ENCODE measurements at places on chromosomes 3 and 15. TPM values are rescaled to one million over a fixed set of nuclear protein-coding genes. Genes with fewer than 3 reads are reported as not detected.

Gene AMT
- 1.1 TPM for total RNA-seq

Gene FANCD2OS
- total RNA-seq: not detected

- DNase-seq: no peak
These were observed 589 bp downstream of the ANAPC13 start for GRCh38 chr3:134485075-134485717.

GRCh38 chr15:64600794-64601193 is 140.4 kb downstream of the ZNF609 start:
- DNase-seq: no peak

DNA sequence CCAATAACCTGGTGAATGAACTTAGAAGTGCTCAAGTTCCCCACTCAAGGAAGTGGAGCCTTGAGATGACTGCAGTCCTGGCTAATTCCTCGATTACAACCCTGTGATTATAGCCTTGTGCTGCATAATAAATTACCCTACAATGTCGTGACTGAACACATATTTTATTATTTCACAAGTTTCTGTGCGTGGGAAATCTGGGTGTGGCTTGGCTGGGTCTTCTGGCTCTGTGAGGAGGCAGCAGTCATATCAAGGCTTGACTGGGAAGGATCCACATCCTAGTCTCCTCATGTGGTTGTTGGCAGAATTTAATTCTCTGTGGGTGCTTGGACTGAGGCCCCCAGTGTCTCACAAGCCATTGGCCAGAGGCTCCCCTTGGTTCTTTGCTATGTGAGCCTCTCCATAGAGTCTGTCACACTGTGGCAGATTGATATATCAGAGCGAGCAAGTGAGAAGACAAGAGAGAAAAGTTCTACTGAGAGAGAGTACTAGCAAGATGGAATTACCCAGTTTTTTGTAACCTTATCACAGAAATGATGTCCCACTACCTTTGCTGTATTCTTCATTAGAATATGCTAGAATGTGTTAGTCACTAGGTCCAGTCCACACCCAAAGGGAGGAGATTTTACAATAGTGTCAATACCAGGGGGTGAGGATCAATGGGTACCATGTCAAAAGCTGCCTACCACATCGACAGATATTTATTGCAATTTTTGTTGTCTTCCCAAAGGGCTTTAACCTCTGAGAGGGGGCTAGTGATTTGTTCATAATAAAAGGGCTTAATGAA is 102.8 kb upstream of the TBC1D5 start:
- no peak for DNase-seq

Gene KLHL40
- total RNA-seq: not detected

GRCh38 chr3:45031531-45031930 is 5.4 kb downstream of the CLEC3B start:
- no peak for DNase-seq

Gene GABRR3
- total RNA-seq: not detected

Gene SKOR1
- total RNA-seq: 0.21 TPM

DNA sequence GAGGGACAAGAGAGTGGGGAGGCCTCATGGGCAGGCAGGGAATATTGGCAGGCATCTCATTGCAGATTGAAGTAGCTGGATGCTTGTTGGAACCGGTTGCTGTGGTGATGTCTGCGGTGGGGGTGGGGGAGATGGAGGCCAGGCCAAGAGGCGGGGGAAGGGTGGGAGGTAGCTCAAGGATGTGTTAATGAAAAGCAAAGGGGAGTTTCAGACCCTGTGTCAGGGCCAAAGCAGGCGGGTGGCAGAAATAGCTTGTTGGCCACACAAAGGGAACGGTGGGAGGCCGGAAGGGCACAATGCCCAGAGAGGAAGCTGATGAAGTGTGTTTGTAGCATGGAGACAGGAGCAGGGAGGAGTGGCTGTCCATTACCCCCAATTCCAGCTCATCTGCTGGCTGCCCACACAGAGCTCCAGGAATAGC is 28.0 kb downstream of the CCDC33 start:
- no peak for DNase-seq

Gene CHSY1
- total RNA-seq: 50.8 TPM

DNA sequence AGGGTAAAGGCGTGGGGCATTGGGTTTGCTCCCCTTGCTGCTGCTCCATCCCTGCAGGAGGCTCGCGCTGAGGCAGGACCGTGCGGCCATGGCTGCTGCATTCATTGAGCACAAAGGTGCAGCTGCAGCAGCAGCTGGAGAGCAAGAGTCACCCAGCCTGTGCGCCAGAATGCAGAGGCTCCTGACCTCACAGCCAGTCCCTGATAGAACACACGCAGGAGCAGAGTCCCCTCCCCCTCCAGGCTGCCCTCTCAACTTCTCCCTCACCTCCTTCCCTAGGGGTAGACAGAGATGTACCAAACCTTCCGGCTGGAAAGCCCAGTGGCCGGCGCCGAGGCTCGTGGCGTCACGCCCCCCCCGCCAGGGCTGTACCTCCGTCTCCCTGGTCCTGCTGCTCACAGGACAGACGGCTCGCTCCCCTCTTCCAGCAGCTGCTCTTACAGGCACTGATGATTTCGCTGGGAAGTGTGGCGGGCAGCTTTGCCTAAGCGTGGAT is 47.0 kb downstream of the PGPEP1L start:
- no peak for DNase-seq

DNA sequence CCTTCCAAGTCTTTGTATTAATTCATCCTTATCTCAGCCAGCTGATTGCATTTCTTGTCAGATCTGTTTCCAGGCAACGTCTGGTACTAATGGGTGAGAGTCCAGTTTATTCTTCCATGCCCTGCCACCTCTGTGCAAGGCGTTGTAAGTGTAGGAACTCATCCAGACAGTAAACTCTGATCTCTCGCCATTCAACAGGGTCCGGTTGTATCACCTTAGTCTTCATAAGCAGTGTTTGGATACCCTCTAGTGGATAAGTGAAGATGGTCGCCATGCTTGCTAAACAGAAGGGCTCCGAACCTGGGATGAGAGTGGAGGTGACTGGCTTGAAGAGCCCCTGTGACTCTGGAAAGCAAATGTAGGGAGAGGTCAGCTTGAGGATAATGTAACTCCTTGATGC is 51.6 kb upstream of the CMTM7 start:
- DNase-seq: peak; percentile 17

DNA sequence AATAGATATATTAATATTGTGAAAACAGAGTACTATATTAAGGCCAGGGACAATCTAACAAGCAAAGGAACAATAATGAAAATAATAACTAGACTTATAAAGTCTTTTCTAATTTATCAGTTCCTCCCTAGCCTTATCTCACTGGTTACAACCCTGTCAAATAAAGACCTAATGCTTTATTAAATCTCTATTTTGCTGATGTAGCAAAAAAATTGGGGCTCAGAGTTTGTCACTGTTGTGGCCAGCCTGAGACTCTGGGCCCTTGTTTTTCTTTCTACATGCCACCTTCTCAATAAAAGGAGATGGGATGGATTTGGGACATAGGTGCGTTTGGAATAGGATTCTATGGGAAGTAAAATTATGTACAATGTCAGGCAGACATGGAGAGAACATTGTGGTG is 937.0 kb downstream of the IGSF11 start:
- DNase-seq: no peak

DNA sequence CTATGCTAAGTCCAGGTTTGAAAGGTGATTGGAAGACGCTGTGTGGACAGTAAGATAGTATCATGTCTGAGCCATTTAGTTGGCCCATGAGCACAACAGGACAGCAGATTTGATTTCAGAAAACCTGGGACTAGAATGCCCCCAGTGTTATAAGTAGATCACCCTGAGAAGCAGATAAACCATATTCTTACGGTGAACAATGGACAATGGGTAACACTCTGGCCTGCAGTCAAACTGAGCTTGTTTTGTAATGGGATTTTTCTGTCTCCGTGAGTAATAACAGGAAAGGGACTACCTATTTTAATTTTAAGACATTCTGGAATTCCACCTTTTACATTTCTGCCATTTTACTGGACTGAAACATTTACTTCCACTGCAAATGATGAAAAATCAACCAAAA is 71.5 kb downstream of the LDHAL6B start:
- DNase-seq: no peak

GRCh38 chr3:71581457-71582035 is 2.0 kb downstream of the FOXP1 start:
- DNase-seq: no peak

Gene B3GNT5
- total RNA-seq: 22.8 TPM

DNA sequence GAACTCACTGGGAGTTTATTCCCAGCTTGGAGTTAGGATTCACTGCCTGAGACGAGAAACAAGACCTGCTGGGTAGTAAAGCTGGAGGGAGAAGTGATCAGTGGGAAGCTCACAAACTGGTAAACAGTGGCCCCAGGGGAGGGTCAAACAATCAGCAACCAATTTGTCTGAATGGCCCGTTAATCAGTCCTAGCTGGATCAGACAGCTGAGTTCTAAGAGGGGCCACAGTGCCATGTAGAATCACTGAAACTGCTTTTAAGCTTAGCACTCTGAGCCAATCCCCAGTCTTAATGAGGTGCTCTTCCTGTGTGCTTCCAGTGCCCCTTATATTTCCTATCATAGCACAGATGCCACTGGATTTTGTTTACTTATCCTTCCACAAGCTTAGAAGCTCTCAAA is 591.7 kb downstream of the RSL24D1 start:
- no peak for DNase-seq

Measured in Panc1 (cell line).